Dorsolateral prefrontal cortex (tissue), 122 donors: ENCODE measurements at places on chromosomes 13 and 19.

DNA sequence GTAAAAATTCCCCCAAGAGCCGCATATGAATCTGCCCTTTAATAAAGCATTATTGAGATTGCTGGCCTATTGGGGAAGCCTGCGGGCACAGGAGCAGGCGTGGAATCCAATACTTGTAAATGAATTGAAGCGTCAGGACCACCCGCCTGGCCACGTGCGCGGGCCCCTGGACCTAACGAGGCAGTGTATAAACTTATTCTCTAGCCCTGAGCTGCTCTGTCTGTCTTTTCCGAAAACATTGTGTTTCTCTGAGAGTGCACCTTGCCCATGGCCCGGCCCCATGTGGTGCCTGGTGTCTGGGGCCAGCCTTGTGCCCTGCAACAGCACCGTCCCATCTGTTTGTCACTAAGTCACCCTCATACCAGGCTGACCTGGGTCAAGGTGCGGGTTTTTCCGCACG lies 14.4 kb downstream of the UBXN6 start:
- no peak for DNase-seq

DNA sequence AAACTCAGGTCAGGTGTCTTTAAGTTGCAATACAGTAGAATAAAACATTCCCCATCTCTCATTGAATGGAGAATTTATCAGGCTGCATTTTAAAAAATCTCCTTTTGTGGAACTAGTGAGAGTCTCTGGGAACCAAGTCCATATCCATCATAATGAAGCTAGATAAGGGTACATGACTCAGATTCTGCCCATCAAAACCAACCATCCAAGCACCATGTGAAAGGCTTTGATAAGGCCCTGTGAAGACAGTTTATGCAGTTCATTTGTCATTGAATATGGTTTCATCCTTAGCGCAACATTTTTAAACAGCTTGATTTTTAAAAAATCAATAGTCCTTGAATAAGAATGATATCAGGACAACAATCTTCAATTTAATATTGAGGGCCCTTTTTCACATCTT lies 56.3 kb upstream of the DIAPH3 start:
- no peak for DNase-seq

DNA sequence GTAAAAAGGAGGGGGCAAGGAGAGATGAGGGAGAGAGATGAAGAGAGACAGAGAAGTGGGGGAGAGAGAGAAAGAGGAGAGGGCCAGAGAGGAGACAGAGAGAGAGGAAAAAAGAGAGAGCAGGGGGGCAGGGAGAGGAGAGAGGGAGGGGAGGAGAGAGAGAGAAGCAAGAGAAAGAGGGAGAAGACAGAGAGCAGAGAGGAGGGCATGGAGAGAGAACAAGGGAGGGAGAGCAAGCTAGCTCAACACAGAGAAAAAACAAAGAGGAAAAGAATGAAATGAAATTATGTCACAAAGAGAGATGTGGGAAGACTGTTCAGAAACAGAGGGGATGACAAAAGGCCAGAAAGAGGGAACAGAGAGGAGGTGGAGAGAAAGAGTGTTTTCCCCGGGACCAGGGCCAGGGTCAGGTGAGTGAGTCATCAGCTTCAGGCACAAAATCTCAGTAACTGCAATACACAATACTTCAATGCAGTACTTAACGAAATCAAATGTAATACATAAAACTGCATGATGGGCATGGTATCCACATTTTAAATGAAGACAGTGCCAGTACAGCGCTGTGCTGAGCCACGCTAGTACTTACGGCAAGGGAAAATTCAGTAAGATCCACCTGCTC lies 4.8 kb downstream of the KLK7 start:
- DNase-seq: no peak

DNA sequence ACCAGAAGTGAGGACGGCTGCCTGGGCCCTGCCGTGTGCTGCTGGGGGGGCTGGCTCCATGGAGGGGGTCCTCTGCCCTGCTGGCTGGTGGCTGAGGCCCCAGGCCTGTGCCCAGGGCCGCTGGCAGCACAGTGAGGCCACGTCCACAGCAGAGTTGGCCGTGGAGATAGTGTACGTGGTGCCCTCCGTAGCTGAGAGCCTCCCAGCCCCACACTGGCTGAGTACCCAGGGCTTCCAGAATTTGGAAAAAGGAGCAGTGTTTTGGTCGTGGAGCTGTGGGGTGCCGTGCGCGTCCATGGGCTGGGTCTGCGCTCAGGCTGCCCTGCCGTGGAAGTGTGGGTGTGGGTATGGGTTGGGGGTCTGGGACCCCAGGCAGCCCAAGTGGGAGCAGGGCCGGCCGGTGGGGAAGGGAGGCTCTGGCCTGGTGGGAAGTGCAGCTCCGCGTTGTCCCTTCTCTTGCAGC lies 5.9 kb downstream of the PTBP1 start:
- no peak for DNase-seq

- DNase-seq: no peak
Measured at GRCh38 chr13:102700088-102701031, 5.5 kb upstream of the METTL21C start.

GRCh38 chr13:49259586-49259985 lies 11.9 kb downstream of the CDADC1 start:
- DNase-seq: no peak
